ENCODE measurements at places on chromosomes 2 and 18.

DNA sequence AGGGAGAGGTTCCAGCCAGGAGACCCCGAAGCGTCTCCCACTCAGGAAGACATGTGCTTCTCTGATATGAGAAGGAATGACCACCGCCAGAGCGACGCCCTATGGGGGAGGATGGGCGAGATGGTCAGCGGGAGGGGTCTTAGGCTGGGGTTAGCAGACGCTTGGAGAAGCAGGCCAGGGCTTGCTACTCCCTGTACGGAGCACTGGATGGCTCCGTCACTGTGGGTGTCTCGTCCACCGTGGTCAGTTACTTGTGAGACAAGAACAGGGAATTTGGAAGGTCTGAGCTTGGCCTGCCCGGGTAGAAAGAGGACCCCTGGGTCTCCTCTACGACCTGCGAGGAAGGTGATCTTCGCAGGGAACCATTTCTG lies 39.8 kb downstream of the TMEM18 start:
- no peak for DNase-seq

GRCh38 chr18:78639006-78639950 lies 340.3 kb upstream of the SALL3 start:
- no peak for DNase-seq

DNA sequence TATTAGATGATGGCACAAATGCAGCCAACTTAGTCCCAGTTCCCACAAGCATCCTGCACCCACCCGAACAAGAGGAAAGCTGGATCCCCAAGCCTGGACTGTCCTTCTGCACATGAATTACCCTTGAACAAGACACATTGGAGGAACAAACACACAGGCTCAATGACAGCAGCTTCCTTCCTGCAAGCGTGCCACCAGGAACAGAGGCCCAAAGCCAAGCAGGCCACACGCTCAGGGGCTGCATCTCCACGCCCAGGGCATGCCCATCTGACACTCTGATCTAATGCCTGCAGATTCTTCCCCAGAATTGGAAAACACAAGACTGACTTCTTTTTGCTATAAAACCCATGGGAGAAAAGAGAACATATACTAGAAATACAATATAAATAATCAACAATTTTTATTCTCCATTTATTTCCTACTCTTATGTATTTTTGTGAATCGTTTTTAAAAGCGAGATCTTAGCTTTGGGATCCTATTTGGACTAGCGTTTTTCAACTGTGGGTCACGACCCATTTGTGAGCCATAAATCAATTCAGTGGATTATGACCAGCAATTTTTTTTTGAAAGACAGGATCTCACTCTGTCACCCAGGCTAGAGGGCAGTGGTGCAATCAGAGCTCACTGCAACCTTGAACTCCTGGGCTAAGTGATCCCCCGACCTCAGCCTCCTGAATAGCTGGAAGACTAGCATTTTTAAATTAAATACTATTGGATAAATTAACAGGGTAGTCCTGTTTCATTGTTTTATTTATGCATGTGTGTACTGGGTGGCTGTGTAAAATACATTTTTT lies 34.4 kb downstream of the PSTPIP2 start:
- DNase-seq: no peak

DNA sequence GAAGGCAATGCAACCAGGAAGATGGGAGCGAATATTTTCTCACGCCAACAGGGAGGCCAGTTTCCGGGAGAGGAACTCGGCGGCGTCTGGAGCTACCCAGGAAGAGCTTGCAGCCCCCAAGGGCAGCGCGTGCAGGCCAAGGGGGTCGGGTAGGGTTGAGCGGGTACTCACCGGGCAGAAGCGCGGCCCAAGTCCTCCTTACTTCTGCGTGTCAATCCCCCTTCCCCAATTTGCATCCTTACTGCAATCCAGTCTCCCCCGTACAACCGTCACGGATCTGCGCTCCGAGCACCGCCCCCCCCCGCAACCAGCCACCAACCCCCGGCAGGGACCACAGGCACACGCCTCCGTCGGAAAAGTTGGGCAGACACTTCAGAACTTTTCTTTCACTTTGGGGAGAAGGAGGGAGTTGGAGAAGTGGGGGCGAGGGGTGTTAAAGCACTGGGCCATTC lies 1.3 kb downstream of the ATP8B1 start:
- DNase-seq: no peak

- no peak for DNase-seq
These were observed 32.0 kb downstream of the CTAGE1 start for GRCh38 chr18:22385718-22386117.

DNA sequence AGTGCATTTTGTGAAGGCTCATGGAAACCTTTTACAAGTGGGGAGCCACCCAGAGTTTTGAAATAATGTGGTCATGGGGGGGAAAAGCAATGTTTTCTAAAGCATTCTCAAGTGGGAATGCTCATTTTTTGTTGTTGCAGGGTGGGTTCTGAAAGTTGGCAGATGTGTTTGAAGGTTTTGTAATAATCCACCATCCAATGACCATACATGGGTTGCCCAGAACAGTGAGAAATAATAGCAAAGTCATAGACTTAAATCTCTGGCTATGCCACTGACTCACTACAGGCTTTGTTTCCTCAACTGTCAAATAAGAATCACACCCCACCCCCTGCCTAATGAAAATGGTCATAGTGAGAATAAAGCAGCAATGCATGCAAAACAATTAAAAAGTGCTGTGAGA lies 2.9 kb downstream of the DSG3 start:
- no peak for DNase-seq

- DNase-seq: no peak
These were observed 164.4 kb downstream of the BABAM2 start for GRCh38 chr2:28054916-28055315.

GRCh38 chr2:20267529-20267928 lies 42.6 kb upstream of the SDC1 start:
- no peak for DNase-seq

GRCh38 chr18:8762968-8763367 lies 57.6 kb downstream of the MTCL1 start:
- DNase-seq: no peak

DNA sequence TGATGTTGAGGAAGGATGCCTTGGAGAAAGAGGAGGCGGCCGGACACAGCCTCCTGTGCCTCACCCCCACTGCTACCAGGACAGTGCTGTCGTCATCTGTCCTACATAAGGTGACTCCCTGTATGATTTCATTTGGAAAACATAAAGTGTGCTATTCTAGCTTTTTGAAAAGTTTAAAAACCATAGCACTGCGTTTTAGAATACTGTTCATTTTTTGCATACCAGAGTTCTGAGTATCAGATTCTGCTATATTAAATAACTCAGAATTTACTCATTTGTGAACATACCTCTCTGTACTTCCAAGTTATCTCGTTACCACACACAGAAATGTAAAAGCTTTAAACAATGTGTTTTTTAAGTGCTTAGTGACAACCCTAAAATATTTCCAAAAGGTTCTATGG lies 302.9 kb downstream of the LRRTM1 start:
- no peak for DNase-seq

- DNase-seq: no peak
These were observed 337.8 kb downstream of the CDH2 start for GRCh38 chr18:27839141-27839540.

Measured in stimulated activated CD8-positive, alpha-beta memory T cell treated with anti-CD3 and anti-CD28 coated beads, Interleukin-7, amount 100 ng/mL, for 1 hour (primary cell).